Activated CD8-positive, alpha-beta memory T cell treated with anti-CD3 and anti-CD28 coated beads for 48 hours (primary cell): ENCODE measurements at places on chromosomes 2 and 18.

DNA sequence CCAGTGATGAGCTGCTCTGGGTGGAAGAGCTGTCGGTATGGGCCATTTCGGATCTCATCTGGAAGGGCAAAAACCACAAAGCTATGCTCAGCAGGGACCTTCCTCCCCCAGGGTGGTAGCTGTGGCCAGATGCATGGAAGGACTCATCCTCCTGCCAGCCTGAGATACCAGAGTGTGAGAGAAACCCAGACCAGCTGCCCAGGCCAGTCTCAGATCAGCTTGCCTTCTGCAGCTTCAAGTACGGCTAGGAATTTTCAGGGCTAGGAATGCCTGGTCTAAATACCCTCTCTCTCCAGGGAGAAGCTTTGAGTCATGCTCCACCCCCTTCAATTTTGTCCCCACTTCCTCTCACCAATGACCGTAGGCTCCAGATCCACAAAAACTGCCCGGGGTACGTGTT, 1.4 kb upstream of the TUBA4B start:
- no peak for DNase-seq

DNA sequence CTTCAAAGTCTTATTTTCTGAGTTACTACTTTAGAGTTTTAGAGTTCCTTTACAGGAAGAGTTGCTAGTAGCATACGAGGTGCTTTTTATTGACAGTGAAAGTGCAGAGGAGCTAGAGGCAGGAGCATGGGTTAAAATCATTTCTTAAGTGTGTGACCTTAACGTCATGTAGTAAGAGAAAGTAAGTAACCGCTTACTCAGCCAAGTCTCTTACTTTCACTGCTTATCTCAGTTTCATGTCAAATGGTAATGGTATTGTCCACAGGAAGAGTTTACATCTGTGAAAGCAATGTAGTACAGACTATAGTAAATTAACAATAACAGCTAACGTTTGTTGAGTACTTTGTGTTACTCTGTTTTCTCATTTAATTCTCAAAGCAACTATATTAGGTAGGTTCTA, 12.6 kb downstream of the NDUFAF7 start:
- DNase-seq, result no peak

- no peak for DNase-seq
Observed at GRCh38 chr2:224711859-224712665, 4.1 kb downstream of the CCDC195 start.

DNA sequence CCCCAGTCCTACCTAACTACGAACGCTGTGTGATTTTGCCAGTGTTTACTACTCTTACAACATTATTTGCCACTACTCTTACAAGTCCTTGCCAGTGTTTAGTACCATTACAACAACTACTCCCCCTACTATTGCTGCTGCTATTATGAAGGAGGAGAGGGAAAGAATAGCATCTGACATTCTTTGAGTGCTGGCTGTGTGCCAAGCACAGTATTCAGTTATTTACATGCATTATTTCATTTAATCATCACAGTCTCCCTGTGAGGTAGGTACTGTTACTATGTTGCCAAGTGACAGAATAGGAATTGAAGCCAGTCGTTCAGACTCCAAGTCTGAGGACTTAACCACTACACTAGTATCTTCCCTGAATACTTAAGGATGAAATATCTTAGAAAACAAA, 185.9 kb upstream of the FOSL2 start:
- DNase-seq, result no peak

DNA sequence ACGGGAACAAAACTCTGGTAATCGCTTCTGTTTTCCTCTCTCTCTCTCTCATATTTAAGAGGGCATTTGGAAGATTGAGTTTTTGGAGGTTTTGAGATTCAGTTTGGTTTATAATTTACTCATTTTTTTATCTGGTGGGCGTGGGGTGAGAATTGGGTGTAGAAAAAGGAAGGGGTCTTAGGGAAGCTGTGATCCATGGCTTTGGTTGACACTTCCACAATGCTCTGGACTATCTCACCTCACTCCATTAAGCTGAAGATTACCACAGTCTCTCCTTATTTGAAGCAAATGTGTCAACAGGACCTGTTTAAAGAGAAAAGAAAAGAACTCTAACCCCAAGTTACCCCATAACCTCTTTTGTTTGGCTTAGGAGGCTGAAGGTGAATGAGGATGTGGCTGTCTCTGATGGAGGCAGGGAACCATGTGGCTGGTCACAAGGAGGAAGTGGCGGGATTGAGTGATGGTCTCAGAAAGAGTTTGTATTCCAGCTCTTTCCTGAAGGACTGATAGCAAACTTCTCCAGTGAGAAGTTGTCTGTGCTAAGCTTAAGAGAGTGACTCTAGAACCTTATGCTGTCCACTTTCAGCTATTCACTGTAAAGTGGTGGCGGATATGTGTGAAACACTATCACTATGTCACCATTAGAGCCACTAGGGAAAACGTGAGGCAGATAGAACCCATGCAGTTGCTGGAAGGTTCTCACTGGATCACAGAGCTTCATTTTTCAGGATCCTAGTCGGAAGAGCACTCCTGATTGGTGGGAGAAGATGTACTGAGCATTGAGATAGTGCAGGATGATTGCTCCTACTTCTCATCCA, 934 bp downstream of the ZNF804A start:
- no peak for DNase-seq

GRCh38 chr18:79774111-79774510, 23.6 kb upstream of the KCNG2 start:
- DNase-seq, result no peak

DNA sequence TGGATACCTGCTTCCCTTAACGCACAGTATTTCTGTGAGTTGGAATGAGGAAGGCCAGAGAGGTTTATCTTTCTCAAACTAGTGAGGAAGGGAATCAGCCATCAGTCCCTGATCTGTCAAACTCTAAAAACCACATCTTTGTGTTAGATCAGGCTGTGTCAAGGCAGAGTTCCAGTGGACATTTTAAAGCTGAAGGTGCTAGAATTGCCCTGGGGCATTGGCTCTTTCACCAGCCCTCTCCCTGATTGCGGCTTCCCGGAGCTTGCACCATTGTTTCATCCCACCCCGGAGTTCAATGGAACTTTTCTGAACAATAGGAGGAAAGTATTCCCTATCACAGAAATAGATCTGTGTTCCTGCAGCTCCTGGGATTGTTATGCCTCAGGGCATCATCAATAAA, 110.2 kb downstream of the RNF144A start:
- DNase-seq, result no peak

- no peak for DNase-seq
Observed at GRCh38 chr18:78701771-78702396, 277.7 kb upstream of the SALL3 start.

DNA sequence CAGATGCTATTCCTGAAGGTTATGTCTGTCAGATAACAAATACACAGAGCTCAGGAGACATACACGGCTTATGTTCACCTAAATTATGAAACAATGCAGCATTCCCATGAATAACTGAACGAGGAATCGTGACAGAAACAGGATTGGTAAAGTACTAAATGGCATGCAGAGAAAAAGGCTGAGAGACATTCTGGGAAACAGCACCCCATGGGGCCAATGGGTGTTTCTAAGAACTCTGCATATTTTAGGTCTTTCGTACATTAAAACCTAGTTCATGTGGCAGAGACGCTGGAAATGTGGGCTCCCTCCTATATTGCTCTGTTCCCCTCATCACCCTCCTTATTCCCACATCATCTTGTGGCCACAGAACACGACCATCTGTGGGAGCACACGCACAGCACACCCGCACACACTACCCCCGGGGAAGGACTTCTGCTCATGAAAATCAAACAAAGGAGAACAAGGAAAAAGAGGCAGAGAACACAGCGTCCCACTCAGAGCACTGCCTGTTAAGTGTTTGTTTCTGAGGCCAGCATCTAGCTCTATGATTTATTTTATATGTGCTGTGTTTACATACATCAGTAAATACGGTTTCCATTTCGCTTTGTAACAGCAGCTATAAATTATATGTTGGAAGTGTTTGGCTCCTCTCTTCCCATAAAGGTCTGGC, 143.6 kb downstream of the AFF3 start:
- no peak for DNase-seq

DNA sequence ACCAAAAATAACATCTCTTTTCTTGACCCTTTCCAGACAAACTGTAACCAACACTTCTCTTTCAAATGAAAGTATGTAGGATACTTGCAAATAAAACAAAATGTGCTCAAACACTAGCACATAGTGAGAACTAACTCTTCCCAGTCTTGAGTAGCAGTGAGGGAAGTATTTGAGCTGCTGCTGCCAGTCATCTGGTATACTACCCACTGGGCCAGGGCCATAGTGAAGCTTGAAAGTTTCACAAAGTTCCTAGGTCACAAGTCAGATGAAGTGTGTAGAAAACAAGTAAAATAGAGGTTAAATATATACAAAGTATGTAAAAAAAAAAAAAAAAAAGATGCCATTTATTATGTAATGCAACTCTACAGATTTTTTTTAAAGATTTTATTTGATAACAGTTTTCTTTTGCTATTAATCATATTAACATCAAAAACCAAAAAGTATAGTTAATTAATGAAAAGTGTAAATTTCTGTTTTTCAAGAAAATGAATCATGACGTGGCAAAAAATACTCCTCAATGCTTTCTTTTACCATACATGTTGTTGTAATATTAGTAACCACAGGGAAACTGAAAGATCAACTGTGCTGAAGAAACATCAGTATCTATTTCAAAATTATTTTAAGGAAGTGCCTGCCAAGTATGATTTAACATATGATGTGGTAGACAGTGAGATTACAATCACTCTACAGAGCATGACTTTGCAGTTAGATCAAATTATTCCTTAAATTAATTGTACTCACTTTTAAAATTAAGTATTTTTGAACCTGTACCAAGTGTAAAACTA, 21.6 kb upstream of the TRIB2 start:
- no peak for DNase-seq

GRCh38 chr2:183229386-183229785, 105.1 kb downstream of the NUP35 start:
- DNase-seq, result no peak

- no peak for DNase-seq
Observed at GRCh38 chr2:28209864-28210263, 182.8 kb upstream of the FOSL2 start.

GRCh38 chr18:48693625-48694262, 154.9 kb downstream of the CTIF start:
- DNase-seq, result no peak

- DNase-seq, result no peak
Observed at GRCh38 chr18:30094556-30094955, 948.0 kb downstream of the DSC3 start.

- DNase-seq, result no peak
Observed at GRCh38 chr2:142321706-142322280, 191.0 kb upstream of the LRP1B start.
